ENCODE measurements at places on chromosomes 4 and X.

- DNase-seq = no peak
Observed at GRCh38 chr4:187576751-187577150, 418.8 kb upstream of the ZFP42 start.

DNA sequence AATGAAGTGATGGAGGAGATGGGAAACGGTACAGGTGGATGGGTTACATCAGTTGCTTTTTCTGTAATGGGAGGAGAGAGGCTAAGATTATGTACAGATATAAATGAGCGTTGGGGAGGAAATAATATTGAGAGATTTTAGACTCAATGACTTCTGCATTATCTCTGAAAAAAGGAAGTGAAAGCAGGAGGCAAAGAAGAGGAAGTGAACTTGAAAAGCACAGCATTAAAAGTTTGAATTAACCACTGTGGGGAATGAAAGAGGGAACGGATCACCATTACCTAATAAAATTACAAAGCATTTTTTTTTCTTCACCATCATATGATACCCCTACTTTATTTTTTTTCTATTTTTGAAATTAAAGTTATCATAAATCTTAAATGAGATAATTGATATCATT lies 1025.5 kb downstream of the RPA4 start:
- no peak for DNase-seq

GRCh38 chrX:55056820-55057674 lies 17.8 kb upstream of the PAGE2B start:
- no peak for DNase-seq

DNA sequence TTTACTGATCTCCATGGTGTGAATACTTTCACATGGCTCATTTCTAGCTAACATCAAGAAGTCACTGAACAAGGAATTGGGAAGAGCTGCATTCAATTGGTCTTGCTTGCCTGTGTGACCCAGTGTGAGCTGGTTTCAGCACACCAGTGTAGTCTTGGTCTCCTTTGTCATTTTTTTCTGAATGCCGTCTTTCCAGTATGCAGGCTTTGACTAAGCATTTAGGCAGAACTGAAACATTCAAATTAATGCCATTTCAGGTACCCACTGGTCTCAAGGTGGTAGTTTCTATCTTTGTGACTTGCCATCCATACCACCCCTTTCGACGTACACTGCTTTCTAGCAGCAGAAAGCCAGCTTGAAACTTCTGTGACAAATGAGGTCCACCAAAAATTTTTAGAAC lies 550.5 kb upstream of the BOD1L1 start:
- DNase-seq = no peak

GRCh38 chr4:148366251-148366650 lies 76.0 kb downstream of the NR3C2 start:
- DNase-seq = no peak

GRCh38 chr4:44145868-44146267 lies 302.7 kb downstream of the KCTD8 start:
- no peak for DNase-seq

GRCh38 chr4:187160486-187160885 lies 436.8 kb upstream of the FAT1 start:
- DNase-seq = no peak
